CD4-positive, alpha-beta T cell treated with Interleukin-15 for 4 hours (primary cell): ENCODE measurements at places on chromosomes 12 and 14.

DNA sequence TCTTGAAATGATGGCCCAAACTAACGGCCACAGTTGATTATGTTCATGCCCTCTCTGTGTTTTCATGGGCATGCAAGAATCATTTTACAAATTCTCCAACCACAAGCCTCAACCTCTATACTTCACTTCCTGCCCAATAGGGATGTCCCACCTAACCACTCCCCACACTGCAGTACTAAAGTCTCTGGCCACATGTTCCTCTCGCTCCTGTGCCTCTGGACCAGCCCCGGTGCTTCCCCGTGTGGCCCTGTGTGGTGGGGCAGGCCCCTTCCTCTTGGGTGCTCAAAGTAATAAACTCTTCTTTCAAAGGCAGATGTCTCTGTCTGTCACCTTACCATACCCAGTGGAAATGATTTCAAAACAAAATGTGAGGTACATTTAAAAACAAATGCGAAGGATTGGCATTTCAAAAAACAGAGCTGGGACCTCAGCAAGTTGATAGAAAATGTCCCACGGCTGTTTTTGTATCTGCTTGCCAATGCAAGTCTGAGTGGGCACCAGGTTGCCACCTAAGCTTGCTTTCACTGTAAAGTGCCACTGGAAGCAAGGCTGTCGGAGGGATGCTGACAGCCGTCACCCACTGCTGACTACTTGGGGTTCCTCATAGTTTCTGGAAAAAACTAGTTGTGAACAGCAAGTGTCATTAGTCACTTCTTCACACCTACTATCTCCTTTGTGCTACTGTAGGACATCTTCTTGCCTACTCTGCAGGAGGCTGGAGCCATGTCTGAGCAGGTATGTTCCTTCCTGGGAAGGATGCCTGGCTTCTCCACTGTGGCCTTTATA is 8.2 kb upstream of the SERPINA11 start:
- no peak for DNase-seq

- DNase-seq = no peak
Measured at GRCh38 chr12:94062796-94063635, 85.4 kb upstream of the PLXNC1 start.

- no peak for DNase-seq
Measured at GRCh38 chr14:91533623-91534022, 23.5 kb upstream of the PPP4R3A start.

GRCh38 chr12:42422785-42423184 is 96.8 kb downstream of the PPHLN1 start:
- DNase-seq = no peak

DNA sequence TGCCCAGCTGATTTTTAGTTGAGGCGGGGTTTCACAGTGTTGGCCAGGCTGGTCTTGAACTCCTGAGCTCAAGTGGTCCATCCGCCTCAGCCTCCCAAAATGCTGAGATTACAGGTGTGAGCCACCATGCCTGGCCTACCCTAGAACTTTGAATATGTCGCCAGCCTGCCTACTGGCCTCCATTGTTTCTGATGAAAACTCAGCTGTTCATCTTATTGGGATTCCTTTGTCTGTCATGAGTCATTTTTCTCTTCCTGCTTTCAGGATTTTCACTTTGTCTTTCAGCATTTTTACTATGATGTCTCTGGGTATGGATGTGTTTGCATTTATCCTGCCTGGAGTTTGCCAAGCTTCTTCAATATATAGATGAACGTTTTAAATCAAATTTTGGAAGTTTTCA is 8.1 kb upstream of the B3GNT4 start:
- no peak for DNase-seq

DNA sequence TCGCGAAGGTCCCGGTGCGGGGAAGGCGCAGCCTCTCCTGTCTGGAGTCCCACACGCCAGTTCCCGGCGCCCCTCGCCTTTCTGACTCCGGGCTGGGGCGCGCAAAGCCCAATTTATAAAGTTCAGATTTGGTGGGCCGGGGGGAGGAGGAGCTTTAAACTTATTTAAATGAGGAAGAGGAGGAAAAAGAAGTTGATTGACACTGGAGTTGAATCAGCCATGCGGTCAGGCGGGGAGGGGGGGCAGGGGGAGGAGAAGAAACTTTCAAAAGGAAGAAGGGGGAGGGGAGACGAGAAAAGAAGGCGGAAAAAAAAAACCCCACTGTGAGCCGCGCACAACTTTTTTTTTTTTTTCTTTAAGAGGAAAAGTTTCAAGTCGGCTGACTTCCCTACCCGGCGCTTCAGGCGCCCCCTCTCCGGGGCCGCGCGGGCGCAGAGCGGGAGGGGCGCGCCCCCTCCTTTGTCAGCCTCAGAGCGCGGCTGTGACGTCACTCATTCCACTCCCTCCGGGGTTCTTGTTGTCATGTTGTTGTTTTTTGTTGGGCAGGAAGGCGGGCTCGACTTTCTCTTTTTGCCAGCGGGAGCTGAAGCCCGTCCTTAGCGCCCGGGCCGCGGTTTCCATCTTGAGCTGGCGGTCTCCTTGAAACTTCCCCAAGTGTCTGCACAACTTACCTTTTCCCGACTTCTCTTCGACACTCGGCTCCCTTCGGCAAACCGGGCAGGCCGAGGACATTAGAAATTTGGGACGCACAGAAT is at the start of gene ZFP36L1:
Gene ZFP36L1 (minus strand): TSS at position 89 of the 755 bp plus-strand sequence. CDS start 129 bp downstream, outside the sequence.
- DNase-seq = peak; percentile 93

GRCh38 chr12:53070877-53071492 is 8.2 kb downstream of the SPRYD3 start:
- DNase-seq = no peak
